ENCODE measurements at places on chromosomes 12 and 14.

- no peak for DNase-seq
Measured at GRCh38 chr14:74064426-74064825, 19.8 kb downstream of the ALDH6A1 start.

- DNase-seq: no peak
Measured at GRCh38 chr12:67284561-67284960, 15.4 kb downstream of the CAND1 start.

DNA sequence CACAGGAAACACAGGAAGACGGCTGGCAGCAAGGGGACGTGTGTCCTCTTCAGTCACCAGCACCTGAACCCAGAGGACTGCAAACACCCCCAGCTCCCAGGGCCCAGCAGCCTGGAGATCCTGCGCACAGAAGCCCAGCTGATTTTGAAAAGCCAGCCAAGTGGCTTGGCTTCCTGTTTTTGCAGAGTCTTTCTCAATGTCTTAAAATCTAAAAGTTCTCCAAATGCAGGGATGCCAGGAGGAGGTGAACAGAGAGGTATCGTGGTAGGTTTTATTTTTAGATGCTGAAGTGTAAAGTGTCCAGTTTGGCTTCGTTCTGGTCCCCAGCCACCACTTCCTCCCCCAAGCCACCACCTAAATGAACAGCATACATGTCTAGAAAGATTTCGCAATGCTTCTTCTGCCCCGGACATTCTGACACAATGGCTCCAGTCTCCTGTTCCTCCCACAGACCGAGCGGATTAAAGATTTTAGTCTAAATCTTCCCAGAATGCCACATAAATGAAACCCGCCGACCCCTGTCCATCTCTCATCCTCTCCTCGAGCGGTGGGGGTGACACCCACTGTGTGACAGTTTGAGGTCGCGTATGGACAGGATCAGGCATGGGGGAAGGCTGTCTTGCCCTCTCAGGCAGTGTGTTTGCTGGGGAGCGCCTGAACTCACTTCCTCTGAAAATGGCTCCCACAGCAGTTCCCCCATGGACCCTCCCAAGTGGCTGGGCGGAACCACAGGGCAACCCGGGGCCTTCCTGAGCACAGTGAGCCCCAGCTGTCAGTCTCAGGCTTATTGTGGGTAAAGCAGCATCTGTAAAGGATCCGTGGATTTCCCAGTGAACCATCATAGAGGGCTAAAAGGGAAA lies 41.6 kb downstream of the ITPK1 start:
- no peak for DNase-seq

- DNase-seq: no peak
Measured at GRCh38 chr12:4047421-4047820, 174.2 kb upstream of the PARP11 start.

All from DND-41 (cell line).